ENCODE measurements at places on chromosomes 7 and 10.

DNA sequence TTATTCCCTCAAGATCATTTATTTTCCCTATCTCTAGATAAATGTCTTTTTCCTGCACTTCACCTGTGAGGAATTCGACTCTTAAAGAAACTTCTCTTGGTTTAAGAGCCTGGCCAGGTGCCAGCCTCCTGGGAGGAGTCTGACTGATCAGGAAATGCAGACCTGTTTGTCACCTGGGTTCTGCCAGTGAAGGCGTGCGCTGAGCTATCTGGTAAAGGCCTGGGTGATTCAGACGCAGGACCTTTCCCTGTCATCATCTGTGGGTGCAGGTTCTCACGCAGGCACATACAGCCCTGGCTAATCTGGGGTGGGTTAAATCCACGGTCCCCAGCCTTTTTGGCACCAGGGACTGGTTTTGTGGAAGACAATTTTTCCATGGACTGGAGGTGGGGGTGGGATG is 65.3 kb upstream of the AQP1 start:
- DNase-seq = no peak

- no peak for DNase-seq
Observed at GRCh38 chr7:149776848-149777407, 3.5 kb upstream of the ZNF467 start.

DNA sequence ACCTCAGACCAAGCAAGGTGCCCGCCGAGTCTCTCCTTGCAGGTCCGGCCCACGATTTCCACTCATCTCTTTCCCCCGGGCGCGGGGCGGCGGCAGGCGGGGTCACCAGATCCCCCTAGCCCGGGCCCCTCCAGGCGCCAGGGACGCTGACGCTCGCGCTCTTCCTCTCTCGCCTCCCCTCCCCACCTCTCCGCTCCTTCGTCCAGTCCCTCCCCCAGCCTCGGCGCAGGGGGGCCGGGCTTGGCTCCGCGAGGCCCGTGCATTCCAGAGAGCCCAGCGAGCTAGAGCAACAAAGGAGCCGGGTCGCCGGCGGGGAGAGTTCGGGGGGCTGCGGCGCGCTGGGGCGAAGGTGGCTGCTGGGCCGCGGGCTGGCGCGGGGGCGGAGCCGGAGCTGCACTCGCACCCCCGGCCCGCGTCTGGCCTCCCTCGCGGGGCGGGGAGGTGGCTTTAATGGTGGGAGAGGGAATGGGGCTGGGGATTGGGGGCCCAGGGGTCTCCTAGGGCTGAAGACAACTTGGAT is at the start of gene SMO:
SMO (plus strand) TSS at position 262 of the 520 bp plus-strand sequence. CDS start 519 bp downstream, outside the sequence.
- peak; percentile 95 for DNase-seq

DNA sequence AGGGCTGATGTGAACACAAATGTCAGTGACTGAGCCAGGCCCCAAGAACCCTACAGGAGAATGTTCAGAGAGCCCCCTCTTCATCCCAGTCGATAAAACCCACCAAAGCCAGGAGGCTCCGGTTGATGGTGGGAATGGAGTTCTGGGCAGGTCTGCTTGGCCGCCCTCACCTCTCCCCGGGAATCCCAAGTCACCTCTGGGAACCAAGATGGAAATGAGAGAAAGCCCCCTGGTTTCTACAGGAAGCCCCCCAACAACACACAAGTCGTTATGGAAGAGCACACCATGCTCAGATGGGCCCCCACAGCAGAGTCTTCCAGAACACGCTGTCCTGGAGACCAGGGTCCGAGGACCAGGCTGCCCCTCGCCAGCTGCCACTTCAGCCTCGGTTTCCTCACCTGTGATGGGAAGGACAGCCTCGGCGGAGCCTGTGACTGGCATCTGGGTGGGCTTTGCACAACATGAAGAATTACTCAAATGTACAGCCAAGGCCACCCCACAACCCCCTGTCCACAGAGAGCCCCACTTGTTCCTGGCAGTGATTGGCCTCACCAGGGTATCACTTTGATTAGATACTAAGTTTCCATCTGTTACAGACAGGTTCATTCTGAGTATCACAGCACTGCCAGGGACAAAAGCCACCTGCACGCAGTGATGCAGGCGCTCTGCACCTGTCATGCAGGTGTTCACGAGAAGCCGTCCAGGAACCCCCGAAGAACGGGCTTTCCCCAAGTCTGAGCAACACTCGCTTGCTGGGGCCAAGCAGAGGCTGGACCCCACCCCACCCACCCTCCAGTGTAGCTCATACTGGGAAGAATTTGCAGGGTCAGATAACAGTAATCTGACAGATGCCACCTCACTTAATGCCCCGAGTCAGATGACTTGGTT is 57.6 kb downstream of the MKI67 start:
- DNase-seq = no peak

- DNase-seq = peak; percentile 86
Observed at GRCh38 chr7:114819616-114820362, 102.1 kb upstream of the MDFIC start.

DNA sequence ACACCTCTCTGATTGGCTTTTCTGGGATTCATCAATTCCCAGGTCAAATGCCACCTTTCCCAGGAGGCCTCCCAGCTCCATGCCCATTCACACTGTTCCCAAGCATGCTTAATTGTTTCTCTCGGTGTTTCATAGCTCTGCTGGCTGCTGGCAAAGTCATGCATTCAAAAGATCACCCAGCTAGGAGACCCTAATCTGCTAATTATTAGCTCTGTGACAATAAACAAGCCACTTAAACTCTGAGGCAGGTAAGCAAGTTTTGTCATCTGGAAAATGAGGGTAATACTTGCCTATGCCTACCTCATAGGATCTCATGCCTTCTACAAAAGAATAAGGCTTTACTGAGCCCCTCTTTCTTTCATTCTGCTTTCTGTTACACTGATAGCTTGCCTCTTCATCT is 828 bp upstream of the KEL start:
- DNase-seq = no peak

DNA sequence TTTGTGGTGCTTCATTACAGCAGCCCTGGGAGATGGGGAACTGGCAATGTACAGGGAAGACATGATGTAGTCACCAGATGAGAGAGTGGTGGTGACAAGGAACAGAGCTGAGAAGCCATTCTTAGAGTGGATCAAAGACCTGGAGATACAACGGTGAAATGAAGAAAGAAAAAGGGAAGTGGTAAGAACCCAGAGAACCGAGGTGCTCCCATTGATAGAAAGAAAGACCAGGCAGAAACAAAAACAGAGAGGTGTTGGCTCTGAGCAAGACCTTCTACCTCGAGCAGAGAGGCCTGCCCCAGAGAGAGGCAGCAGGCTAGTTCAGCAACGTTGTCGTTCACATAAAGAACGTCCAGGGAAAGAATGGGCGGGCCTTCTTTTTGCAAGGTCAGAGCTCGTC is 186.7 kb downstream of the ADAM12 start:
- no peak for DNase-seq

DNA sequence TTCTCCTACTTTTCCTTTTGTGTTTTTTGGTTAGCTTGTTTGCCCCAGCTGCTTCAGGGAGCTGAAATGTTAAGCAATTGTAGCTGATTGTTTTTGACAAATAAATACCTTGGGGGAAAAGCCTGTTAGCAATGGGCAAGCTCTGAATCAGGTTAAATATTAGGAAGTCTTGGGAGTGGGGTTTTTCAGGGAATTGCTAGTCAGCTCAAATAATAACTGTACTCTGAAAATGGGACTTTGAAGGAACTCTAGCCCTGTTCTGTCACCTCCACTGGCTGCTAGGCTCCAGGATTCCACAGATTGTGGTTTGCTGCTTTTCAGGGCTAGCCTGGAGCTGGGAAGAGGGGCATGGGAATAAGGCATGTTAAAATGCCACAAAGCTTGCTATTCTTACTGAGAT is 39.5 kb downstream of the ADK start:
- DNase-seq = no peak

DNA sequence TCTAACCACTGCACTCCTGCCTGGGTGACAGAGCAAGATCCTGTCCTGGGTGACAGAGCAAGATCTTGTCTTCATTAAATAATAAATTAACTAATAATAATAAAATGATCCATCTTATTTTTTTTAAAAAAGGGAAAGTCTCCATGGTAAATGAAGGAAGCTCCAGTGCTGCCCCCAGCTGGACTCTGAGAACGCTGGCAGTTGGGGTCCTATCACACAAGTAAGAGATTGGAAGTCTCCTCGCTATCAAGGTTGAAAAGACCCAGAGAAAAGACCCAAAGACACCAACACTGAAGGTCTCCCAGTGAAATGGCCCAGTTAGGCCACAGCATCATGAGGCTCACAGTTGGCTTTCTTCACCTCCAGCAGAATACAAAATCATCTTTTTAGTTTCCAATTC is 13.8 kb upstream of the C10orf67 start:
- DNase-seq = no peak

- DNase-seq = peak; percentile 9
Observed at GRCh38 chr10:34918776-34919315, 103.8 kb upstream of the PARD3 start.

DNA sequence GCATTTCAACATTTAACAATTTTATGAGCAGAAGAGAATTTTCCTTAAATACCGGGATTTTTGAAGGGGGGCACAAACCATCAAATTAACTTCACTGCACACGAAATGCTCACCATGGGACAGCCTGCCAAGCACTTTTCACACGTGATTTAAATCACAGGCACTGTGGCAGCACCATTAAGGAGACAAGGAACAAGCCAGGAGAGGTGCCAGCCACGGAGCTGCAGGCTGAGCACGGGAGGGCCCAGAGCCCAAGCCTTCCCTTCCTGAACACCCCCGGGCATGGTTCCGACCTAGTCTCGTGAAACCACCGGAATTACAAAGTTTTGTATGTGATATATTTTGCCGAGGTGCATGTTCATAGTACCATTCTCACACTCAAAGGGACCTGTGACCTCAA is 13.4 kb downstream of the PITRM1 start:
- DNase-seq = no peak

DNA sequence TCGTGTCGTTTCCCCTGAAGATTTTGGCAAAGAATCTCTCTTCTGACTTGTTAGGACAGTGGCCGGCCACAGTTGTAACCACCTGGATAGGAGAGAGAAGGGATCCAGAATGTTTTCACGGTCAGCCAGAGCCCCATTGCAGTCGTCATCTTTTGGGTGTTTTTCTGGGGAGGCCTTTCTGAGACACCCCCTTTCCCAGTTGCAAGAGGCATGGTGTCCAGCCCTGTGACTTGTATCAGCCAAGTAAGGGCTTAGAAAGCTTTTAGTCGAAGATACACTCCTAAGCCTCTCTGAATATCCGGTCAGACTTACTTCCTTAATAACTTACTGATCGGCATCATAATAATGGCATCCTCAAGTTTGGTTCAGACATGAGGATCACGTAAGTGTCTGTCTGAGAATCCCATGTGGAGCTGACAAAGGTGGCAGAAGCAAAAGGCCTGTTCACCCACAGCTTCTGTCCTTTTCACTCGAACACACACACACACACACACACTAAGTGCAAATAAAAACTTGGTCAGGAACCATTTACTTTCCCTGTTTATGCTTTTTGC is 435.7 kb upstream of the GALNT17 start:
- DNase-seq = peak; percentile 43

- DNase-seq = no peak
Observed at GRCh38 chr10:104347295-104348045, 6.2 kb upstream of the CFAP58 start.

DNA sequence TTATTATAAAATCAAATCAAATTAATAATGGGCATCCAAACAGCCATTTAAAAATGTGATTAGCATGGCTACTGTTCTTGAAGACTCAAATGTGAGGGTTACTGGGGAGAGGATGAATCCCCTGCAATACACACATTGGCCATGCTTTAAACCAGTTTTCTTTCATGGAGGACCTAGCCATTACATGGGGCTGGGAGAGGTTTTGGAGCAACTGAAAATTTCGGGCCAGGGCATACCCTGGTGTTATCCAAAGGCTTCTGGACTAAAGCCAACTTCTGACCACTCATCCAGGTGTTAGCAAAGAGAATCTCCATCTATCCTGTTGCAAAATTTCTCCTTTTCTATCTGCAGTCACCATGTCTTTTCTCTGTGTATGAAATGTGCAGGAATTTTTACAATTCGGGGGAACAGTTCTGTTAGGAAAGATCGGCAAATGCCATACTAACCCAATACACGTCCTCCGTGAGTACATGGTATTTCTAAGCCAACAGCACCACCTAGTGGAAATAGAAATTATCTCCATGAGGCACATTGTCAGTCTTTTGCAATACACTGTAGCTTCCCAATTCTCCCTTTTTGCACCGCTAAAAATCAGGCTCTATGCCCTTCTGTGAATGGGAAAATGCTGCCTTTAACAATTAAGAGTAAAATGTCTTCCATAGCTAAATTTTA is 47.0 kb upstream of the ZNF107 start:
- peak; percentile 18 for DNase-seq

GRCh38 chr10:104406715-104407650 is 53.4 kb downstream of the CFAP58 start:
- peak; percentile 54 for DNase-seq

DNA sequence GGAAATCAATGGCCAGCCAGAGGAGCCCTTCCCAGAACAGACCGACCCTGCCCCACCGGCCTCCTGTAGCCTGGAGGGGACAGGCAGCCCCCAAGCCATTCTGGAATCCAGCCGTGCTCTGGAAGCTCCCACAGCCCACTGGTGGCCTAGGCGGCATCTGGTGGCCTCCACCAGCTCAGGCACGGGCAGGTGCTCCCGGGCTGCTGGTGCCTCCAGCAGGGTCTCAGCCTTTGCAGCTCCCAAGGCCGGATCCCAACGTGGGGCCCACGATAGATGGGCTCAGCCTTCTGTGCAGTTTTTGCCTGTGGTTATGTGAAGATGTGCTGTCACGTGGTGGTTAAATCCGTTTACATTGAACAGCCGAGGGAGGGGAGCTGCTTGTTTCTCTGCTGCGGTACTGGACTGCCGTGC is 44.4 kb downstream of the JAKMIP3 start:
- peak; percentile 85 for DNase-seq

GRCh38 chr7:128790315-128791041 is 1.3 kb upstream of the CCDC136 start:
- DNase-seq = no peak

DNA sequence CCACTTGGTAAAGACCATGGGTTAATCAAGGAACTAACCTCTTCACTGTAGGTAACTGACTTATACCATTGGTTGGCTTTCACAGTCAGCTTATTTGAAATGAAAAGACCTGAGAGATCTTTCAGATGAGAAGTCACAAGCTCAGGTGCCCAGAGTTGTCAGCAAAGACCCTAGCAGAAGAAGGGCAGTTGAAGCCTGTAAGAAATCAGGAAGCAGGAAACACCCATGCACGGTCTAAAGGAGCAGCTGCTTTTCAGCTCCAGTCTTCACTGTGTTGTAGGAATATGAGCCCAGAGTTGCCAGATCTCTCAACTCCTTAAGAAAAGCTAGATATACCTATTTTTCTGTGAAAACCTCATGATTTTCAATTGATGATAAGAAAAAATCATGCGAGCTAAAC is 130.0 kb downstream of the ARID5B start:
- DNase-seq = no peak

DNA sequence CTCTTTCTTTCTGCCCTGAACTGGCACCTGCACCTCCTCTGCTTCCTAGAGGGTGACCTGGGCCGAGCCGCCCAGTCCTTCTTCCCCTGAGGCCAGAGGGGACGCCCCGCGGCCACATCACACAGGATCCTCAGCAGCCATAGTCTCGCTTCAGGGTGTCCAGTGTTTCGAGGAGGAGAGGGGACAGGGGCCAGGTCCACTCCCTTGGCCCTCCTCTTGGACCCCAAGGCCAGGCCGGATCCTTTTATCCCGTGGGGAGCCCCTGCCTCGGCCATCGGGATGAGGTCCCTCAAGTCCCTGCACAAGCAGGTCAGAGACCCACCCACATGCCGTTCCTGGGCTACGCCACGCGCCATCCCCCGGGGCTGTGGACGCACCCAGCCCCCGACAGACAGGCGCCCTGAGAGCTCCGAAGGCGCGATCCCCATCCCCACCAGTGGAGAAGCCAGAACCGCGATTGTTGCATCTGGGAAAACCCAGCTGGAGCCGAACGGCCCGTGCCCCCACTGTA is 3.6 kb downstream of the BHLHA15 start:
- DNase-seq = no peak
